ENCODE measurements at places on chromosomes 2 and 18.

DNA sequence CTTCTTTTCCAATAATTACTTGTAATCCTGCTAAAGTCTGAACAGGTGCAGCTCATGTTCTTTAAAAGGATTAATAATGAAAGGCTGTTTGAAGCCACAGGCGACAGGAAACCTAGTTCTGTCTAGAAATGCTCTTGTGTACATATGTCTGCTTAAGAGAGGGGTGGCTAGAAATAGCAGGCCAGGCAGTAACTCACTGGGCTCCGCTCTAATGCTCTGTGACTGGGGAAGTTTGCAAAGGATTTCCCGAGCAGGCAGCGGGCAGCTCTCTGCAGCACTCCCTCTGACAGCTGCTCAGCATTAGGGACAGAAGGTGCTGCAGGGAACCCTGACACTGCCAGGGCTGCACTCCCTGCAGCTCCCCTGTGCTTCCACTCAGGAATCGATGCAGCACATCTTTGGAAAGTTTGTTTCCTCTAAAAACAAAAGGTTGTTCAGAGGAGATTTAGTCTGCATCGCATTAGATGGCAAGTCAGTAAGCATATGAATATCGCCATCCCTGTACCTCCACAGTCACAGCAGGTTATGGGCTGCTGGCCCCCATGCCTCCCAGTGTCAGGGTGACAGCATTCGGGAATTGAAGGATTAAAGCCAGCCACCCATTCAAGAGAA is 33.1 kb upstream of the TTC39C start:
- no peak for DNase-seq

DNA sequence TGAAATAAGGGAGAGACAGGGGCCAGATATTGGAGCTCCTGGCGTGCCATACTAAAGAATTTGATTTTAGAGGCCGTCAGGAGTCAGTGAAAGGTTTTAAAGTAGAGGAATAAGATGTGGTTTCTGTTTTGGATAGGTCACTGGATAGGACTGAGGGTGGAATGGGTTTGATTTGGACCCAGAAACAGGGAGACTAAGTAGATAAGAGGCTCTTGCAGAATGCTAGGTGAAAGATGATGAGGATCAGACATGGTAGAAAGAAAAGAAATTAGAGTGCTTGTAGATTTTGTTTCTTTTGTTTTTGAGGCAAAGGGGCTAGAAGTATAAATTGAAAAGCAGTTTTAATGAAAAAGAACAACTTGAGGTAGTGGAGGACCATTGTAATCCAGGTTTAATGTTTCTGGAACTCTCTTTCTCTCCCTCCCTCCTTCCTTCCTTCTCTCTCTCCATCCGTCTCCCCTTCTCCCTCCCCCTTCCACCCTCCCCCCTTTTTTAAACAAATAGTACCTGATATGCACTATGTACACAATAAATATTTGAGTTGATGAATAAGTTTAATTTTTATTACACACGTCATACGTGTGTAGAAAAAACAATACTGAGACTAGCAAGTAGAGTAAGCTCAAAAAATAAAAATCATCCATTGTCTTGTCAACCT is 1.9 kb downstream of the NDUFV2 start:
- DNase-seq = peak; percentile 29

- no peak for DNase-seq
These were observed 65.1 kb downstream of the CFAP221 start for GRCh38 chr2:119609337-119609736.

- no peak for DNase-seq
These were observed 7.7 kb downstream of the CYP1B1 start for GRCh38 chr2:38068234-38068633.

DNA sequence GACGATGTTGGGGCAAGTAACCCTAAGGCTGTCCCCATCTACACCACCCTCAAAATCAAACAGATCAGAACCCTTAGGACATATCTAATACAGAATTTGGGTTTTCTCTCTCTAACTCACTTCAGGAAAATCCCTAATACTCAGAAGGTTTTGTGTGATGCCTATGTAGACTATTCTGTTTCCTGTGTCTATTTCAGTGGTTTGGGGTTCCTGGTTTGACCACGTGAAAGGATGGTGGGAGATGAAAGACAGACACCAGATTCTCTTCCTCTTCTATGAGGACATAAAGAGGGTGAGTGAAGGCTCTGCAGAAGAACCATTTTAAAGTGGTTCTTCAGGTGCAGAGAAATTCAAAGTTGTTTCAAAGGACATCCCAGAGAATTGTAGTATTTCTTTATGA is 16.3 kb downstream of the SULT1C2 start:
- no peak for DNase-seq

- no peak for DNase-seq
These were observed 75.1 kb downstream of the RFTN2 start for GRCh38 chr2:197600306-197600705.

DNA sequence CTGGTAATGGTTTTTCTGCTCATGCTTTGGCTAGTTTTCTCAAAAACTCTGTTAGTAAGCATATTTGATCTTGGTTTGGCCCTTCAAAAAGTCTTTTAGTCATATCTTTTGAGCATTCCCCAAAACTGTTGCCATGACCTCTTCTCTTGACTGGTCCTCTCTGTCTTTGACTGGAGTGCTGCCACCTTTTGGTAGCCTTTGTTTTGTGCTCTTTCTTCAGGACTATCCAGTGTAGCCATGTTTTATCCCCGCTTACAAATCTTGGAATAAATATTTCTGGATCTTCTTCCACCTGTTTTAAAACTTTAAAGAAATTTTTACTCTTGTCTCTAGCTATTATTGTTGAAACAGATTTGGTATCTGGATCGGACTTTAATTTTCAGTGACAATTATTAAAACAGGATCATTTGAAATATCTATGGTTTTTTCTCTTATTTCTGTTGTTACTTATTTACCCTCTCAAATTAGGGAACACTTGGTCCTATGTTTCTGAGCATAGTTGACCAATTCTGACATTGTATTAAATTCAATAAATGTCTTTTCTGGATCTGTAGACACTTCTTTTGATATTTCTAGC is 965 bp upstream of the ELOA2 start:
- DNase-seq = no peak

- DNase-seq = no peak
These were observed 79.7 kb downstream of the CCBE1 start for GRCh38 chr18:59617468-59617932.

GRCh38 chr18:7803956-7804469 is 236.9 kb downstream of the PTPRM start:
- no peak for DNase-seq

DNA sequence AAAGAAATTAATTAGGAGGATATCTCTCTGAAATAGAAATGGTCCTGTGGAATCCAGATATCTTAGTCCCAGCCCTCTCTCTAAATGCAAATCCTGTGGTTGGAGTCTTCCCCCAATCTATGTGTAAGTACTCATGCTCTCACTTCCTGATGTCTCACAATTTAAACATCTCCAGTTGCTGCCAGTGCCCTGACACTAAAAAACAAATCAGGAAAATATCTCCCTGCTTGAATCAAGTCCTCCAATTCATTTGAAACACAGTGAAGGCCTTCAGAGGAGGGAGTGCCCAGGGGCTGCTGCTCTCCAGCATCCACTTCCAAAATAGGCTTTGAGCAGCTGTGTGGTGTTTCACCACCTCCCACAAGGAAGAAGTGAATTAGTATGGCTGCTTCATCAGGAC is 413.8 kb downstream of the RAD51AP2 start:
- no peak for DNase-seq

DNA sequence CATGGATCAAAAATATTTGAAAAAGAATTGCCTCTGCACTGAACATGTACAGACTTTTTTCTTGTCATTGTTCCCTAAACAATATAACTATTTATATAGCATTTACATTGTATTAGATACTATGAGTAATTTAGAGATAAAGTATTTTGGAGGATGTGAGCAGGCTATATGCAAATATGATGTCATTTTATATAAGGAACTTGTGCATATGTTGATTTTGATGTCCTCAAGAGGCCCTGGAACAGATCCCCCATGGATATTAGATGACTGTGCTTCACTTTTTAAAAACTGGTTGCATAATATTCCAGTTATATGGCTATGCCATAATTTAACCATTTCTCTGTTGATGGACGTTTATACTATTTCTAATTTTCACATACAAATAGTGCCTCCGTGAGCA is 16.5 kb downstream of the LCLAT1 start:
- no peak for DNase-seq

- DNase-seq = no peak
These were observed 24.3 kb downstream of the TPO start for GRCh38 chr2:1437537-1437936.

- DNase-seq = no peak
These were observed 67.2 kb upstream of the NABP1 start for GRCh38 chr2:191610756-191611155.

DNA sequence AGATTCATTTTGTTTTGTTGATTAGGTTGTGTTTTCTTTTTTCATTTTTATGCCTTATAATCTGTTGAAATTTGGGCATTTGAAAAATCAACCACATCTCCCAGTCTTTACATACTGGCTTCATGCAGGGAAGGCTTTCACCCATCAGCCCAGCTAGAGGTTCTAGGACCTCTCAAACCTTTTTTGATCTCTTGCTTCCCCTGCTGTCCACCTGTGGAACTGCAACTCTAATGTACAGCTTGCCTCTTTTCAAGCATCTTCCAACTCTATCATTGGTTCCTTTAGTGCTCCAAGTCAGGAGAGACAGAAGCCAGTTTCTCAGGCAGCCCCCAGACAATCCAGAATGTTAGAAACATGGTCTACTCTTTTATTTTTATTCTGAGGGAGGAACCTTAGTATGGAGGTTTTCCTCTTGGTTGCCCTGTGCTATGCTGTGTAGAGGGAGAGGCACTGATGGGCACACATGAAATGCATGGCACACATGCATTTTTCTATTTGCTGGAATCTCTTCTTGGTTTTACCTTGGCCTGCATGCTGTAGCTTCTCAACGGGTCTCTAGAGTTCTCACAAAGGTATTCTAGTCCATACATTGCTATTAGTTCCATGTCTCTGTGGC is 107.2 kb upstream of the L3MBTL4 start:
- peak; percentile 66 for DNase-seq

DNA sequence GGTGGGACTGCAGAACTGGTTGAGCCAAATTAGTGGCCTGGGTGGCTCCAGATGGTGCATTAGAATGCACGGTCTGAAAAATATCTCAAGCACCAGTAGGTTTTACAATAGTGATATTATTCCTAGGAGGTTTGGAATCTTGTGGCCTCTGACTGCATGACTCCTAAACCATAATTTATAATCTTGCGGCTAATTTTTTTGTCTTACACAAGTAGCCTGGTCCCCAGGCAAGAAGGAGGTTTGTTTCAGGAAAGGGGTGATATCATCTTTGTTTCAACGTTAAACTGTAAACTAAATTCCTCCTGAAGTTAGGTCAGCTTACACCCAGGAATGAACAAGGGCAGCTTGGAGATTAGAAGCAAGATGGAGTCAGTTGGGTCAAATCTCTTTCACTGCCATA is 98.9 kb upstream of the ARL4C start:
- no peak for DNase-seq

- peak; percentile 46 for DNase-seq
These were observed 110.9 kb downstream of the STK39 start for GRCh38 chr2:168136392-168136977.

GRCh38 chr2:62611854-62612253 is 93.7 kb upstream of the EHBP1 start:
- no peak for DNase-seq

DNA sequence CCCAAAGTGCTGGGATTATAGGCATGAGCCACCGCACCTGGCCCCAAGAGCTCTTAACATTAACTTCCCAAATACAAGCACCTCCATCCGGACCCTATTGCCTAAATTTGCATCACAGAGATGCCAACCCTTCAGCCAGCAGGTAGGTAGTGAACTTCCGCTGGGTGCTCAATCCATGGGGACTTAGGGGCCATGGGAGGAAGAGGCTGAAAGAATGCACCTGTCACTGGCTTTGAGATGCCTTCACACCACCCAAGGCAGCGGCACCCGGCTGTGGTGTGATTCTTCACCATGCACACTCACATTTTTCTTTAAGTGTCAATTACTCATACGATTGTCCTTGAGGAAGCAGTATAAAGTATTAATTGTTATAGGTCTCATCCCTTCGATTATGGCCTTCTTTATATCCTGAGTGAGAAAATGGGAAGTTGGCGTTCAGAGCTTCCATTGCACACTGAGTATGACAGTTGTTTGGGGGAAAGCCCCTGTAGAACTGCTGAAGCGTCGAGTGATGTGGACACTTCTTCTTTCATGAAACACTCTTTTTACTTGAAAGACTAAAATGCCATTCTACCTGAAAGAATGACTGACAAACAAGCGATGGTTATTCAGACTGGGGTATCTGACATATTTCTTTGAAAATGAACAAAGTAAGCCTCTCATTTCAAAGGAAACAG is 51.8 kb upstream of the BIN1 start:
- DNase-seq = no peak

DNA sequence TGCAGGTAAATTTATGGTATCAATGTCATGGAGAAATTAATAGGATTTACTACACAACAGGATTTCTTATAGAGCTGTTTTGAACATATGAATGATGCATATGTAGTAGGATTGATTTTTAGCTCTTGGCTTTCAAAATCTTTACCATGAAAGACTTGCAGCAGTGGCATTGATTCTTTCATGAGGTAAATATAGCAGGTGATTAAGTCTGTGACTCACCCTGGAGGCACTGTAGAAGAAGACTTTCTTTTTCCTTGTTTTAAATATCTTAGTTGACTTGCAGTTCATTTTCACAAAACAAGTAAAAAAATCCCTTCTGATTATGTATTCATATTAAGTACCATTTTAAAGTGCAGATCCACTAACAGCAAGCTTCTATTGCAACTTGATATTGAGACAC is 463.0 kb downstream of the FBXO15 start:
- DNase-seq = no peak

DNA sequence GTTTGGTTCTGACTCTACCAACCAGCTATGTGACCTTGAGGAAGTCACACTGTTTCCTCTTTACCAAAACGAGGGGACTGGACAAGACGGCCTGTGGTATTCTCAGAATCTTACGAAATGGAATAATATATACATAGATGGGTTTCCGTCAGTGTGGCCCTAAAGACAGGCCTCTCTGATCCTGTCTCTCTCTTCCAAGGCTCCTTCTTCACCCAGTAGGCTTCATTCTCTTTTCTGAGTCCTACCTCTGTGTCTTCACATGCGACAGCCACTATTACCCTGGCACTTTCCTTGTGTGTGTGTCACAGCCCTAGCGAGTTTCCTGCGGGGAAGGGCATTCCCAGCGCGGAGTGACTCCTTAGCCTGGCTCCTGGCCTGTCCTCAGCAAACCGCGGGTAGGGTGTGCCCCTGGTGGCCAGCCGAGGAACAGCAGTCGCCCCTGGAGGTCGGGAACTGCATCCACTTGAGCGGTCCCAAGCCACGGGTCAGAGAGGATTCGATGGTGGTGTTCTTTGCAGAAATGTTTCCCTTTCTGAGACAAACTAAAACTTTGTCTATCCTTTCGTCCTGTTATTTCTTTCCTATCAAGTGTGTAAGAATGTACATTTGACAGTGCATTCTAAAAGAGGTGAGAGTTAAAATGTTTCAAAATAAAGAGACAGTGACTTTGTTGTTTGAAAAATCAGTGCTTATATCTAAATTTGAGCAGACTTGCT is 63.3 kb downstream of the RAB31 start:
- DNase-seq = no peak
